ENCODE measurements at places on chromosomes 7 and 10.
A peak's percentile ranks its signal among the peaks of the same experiment; 100 is the strongest.

DNA sequence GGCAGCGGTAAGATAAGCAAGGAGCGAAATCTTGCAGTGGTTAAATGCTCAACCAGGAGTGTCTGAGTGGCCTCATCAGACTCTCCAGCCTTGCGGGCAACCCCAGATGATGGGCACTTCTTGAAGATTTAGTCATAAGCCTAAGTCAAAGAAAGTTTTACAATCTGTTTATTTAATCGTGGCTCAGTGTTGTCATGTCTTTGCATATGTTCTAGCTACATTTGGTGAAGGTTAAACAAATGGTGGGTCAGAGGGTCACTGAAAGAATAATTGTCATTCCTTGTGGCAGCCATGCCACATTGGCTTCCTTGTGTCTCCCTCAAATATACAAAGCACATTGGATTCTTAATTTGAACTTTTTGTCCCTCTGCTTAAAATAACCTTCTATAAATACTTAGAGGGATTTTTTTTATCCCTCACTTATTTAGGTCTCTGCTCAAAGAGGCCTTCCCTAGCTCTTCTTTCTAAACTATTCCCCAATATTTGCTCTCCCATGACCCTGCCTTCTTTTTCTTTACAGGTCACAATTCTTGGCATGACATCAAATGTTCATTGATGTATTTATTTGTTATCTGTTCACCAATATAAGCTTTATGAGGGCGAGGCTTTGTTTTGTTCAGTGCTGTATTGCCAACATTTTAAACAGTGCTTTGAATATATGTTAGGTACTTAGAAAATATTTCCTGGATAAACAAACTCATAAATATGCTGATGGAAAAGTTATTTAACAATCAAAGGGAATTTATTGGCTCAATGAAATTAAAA, 68.7 kb downstream of the NEUROD6 start:
- DNase-seq, result no peak

- DNase-seq, result no peak
Measured at GRCh38 chr10:26780793-26781601, 79.8 kb downstream of the ABI1 start.

DNA sequence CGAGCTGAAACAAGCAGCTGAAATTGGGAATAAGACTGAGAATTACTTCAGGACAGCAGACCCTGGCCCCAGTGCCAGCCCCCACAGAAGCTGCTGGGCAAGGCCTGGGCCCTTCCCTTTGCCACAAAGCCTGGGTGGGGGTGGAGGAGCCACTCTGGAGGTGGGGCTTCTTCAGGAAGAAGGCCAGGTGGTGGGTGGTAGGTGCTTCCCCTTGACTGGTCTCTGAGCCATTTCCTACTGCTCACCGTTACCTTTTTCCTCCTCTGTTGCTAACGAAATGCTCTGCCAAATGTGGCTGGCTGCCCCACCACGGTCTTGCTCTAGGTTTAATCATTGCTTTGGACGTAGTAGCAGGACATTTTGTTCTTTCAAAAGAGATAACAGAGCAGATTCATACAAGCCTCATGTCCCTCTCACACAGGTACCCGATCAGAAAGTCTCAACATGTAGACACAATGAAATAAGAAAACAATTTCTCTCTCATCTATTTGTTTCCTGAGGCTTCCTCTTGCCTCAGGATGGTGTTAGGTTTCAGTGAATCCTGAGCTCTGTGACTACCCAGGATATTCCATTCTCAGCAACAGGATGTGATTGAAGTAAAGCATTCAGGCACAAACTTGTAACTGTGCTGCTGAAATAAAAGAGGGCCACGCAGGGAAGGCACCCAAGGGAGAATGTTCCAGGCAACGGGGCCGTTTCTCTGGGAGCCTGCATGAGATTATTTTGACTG, 66.5 kb downstream of the WDR11 start:
- no peak for DNase-seq

- DNase-seq, result no peak
Measured at GRCh38 chr10:24425151-24425550, 216.2 kb downstream of the KIAA1217 start.

GRCh38 chr7:17038160-17038782, 156.5 kb upstream of the AGR3 start:
- no peak for DNase-seq

GRCh38 chr7:149495785-149496641, 1.6 kb downstream of the ZNF746 start:
- DNase-seq, result peak; percentile 81

DNA sequence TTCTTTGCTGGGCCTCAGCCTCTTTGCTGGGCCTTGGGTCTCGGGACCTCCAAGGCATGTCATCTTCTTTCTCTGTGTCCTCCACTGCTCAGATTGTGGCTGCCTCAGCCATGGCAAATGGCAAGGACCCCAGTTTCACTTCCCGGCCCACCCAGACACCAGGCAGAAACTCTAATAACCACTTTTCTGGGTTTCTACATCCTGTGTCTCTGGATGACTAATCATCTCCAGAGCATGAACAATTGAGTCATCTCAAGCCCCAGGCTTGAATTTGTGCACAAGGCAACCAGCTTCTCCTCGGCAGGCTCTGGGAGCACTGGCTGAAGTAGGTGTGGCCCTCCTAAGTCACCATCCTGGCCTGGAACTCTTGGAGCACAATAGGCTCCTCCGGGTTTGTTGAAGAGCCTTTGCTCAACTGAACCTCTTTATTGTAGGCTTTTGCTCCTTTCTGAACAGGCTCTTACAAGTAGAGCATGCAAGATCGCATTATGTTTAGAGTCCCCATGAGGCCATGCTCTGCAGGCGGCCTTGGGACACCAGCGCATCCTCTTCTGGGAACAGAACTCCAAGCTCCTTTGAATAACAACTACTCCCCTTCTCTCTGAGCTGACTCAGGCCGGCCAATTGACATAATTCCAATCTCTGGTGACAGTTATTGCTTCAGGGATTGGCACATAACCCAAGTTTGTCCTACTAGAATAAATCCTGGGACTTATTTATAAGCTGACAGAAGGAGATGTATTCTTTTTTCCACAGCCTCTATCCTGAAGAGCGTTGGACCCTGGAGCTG, 218.1 kb downstream of the WDR11 start:
- no peak for DNase-seq

DNA sequence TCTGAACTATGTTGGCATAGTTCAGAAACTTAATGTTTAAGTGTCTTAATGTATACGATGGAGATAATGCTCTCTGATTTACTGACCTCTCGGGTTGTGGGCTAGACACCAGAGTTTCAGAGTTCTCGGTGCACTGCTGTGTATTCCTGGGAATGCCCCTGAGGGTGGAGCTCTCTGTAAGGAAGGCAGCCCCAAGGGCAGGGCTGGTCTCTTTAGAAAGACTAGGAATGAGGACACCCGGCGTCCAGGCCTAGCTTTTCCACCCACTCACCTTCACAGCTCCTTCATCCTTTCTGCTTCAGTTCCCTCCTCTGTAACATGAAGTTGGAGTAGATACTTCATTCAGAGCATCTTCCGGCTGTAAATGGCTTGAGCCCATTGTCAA, 536.6 kb upstream of the GALNT17 start:
- no peak for DNase-seq

DNA sequence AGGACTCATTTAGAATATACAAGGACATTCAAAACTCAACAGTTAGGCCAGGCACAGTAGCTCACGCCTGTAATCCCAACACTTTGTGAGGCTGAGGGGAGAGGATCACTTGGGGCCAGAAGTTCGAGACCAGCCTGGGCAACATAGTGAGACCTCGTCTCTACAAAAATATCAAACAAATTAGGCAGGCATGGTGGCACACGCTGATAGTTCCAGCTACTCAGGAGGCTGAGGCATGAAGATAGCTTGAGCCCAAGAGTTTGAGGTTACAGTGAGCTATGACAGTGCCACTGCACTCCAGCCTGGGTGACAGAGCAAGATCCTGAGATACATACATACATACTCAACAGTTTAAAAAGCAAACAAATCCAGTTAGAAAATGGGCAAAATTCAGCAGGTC, 44.9 kb downstream of the GNA12 start:
- peak; percentile 83 for DNase-seq

GRCh38 chr10:21995557-21995956, 8.0 kb downstream of the DNAJC1 start:
- no peak for DNase-seq

GRCh38 chr7:151735851-151736402, 141.0 kb downstream of the PRKAG2 start:
- no peak for DNase-seq

DNA sequence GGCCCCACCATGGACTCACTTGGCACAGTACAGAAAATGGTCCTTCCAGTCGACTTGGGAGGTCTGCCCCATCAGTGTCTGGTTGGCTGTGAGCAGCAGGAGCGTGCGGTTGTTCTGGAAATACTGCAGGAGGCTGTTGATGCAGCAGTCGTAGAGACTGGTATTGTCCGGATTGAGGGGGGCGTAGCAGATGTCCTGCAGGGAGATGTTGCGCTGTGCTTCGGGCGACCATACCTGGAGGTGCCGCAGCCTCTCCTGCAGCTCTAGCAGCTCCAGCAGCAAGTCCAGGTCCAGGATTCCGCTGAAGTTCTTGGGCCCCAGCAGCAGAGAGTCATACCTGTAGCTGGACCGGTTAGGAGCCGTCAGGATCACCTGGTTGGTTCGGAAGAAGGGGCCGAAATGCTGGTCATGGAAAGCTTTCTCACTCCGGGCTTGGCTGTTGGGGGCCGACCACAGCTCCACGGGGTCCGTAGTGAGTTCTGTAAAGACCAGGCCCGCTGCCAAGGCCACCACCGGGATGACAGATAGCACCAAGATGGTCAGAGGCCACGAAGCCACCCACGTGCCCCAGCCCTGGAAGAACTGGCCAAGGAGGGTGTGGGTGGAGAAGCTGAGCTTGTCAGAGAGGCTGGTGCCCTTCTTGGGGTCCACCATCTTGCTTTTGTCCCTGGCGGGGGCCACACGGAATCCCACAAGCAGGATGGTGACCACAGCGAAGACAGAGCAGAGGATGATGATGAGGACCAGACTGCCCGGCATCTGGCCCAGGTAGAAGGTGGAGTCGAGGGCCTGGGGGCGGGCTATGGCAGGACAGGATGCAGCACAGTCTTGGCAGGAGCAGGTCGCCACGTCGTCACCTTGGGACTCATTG, 2.1 kb downstream of the NPC1L1 start:
- no peak for DNase-seq

DNA sequence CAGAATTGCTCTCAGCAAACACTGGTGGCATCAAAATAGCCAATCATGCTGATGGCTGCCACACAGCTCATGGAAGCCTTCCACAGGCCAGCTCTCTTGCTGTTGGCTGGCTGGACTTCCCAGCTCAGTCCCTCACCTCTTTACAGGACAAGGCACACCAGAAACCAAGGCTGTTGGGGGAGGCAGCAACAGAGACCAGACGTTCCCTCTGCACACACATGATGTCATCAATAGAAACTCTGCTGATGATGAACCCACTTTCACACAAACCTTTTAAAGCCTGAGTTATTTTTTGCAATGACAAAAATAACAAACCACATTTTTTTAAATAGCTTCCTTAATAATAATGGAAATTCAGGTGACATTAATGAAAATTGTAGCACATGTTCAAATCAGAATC, 300.9 kb upstream of the C7orf33 start:
- DNase-seq, result no peak

Measured in erythroblast (primary cell).